KG1 (cell line): ENCODE measurements at places on chromosomes 12 and 14.

- DNase-seq = no peak
These were observed 53.4 kb upstream of the BDKRB2 start for GRCh38 chr14:96151242-96151641.

- no peak for DNase-seq
These were observed 43.9 kb upstream of the RASSF8 start for GRCh38 chr12:25914551-25914950.

DNA sequence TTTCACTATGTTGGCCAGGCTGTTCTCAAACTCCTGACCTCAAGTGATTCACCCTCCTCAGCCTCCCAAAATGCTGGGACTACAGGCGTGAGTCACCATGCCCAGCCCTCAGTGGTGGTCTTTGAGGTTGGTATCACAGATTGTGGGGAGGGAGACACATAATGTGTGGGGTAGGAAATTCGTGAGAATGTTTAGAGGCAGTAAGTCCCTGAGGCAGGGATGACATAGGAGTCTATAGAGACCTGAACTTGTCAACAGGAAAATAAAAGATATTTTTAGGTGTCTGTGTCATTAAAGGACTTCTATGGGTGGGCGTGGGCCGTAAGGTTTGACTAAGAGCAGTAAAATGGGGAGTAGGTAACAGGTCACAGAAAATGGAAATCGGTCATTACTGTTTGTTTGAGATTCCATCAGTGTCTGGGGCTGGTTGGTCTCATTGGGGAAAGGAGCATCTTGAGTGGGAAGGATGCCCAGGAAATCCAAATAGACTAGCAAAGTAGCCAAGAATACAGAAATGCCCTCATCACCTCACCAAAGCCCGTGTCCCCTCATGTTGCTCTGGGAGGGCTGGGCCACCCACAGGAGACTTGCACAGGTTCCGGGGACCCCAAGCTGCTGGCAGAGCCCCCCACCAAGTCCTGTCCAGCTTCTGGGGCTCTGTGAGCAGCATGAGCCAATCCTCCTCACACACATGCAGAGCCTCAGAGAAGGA is 63.6 kb upstream of the BCL2L14 start:
- DNase-seq = no peak

GRCh38 chr12:32897281-32897610 is 669 bp upstream of the PKP2 start:
- no peak for DNase-seq

- DNase-seq = peak; percentile 42
These were observed 35.1 kb upstream of the ACTN1 start for GRCh38 chr14:69013943-69014782.

- no peak for DNase-seq
These were observed 7.9 kb upstream of the FBRSL1 start for GRCh38 chr12:132481771-132482745.

DNA sequence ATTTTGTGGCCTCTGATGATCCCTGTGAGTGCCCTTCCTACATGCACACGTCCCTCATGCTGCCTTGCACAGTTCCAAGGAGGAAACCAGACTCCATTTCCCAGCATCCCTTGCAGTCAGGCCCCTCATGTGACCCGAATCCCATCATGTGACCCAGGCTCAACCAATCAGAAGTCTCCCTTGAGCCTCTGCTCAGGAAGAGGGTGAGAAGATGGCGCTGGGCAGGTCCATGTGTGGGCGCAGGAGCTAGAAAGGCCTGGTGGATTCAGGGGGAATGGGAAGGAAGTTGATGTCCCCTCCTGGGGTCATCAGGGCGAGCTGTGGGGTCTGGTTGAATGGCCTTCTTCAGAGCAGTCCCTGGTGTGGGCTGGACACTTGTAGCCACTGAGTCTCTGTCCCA is 240.5 kb downstream of the ADGRD1 start:
- no peak for DNase-seq

DNA sequence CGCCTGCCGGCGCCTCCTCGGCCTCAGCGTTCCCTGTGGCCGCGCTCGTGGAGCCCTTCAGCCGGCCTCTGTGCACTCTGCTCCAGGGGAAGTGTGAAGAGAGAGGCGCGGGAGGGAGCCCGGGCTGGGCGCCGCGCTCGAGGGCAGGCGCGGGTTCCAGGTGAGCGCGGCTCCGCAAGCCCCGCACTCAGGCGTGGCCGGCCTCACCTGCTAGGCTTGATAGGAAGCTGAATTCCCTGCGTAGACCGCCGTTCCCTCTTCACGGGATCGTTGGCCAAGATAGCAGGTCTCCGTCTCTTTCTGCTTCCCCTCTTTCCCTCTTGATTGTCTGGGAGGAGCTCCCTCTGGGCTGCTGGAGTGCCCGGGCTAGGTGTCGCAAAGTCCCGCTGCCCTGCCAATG is 89.7 kb downstream of the ASCL4 start:
- no peak for DNase-seq

DNA sequence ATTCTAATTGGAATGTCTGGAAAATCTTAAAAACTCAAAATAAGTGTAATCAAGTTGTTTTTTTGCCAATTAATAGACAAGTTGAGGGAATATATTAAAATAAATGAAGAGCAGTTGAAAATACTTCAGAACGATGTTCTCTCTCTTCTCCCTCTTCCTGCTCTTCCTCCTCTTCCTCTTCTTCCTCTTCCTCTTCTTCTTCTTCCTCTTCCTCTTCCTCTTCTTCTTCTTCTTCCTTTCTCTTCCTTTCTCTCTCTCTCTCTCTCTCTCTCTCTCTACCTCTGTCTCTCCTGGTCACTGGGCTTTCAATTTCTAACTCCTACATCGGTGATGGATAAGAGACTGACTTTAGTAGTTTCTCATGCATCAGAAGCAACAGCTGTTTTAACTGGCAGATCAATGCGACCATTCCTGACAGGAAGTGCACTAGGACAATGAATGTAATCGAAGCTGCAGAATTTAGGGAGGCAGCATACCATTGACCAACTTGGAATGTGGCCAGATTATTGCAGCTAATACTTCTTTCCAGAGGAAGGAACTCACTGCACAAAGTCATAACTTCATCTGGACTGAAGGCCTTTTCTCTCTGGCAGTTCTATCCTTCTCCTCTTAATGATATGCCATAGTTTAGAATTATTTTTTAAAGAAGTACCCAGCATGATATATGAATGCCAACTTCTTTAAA is 13.8 kb upstream of the TMTC2 start:
- no peak for DNase-seq

DNA sequence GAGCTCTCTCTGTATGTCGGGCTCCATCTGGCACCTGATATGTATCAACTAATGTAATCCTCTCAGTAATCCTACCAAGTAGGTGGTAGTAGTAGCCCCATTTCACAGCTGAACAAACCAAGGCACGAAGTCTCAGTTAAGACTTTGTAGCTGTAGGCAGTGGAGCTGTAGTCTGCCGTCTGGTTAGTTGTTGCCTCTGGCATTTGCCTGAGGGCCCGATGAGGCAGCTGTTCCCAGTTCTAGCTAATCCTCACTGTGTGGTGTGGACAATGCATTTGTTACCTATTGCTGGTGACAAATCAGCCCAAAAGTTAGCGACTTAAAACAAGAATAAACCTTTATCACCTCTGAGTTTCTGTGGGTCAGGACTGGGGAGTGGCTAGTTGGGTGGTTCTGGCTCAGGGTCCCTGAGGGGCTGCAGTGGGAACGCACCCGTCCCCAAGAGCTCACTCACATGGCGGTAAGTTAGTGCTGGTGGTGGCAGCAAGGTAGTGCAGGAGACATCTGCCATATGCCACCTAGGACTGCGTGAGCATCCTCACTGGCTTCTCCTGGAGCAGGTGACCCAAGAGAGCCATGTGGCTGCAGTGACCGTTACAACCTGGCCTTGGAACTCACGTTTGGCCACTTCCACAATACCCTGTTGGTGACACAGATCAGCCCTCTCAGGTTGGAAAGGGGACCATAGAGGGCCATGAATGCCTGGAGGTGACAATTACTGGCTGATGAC is 5.6 kb downstream of the AACS start:
- no peak for DNase-seq

DNA sequence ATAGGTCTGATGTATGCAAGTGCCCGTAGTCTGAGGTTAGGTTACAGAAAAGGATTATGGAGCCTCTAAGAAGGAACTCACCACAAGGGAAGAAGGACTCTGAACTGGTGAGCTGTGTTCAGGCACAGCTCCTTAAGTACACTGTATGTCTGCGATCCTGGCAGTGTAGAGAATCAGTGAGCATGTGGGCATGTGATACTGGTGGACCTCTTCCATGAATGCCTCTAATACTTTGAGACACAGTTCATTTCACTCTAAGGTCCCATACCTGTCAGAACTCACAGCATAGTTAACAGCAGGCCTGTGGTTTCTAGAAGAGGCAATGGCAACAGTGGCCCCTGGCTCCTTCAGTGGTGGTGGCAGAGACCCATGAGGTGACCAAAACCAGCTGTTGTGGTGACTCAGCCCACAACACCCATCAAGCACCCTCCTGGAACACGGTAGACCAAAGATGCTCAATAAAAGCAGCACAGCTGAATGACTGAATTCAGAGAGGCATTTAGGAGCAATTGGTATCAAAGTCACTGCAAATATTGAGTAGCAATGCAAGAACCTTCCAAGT is 6.9 kb upstream of the OR6J1 start:
- no peak for DNase-seq

DNA sequence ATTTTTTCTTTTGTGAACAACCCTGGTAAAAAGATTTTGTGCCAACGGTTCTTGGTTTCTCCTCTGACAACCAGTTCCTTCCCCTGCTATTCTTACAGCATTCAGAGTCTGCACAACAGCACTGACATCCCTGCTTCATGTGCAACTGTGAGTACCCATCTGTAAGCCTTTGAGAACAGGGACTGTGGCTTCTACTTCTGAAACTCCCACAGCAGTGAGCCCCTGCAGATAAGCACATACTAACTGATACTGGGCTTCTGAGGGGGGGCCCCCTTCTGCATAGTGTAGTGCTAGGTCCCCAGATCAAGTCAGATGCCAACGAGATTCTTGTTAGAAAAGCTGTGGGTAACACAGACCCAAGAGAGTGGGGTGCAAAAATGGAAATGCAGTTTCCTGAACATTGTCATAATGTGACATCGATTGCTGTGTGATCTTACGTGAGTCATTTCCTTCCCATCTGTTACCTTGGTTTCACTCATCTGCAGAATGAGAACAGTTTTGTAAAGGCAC is 11.1 kb upstream of the NINJ2 start:
- peak; percentile 27 for DNase-seq

DNA sequence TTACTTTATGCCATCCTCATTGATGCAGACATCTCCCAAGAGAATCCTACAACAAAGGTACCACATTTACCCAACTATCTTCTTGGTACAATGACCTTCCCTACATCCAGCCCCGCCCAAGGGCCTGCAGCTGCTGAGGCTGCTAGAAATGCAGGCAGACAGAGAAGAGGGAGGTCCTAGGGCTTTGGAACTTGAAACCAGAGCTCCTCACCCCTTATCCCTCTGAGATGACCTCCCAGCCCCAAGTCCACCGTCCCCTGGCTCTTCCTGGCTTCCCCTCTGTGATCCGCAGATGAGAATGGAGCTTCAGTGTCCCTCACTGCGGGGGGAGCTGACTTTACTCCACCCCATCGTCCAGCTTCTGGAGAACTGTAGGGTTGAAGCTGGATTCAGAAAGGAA is 1.6 kb upstream of the TNFRSF1A start:
- DNase-seq = no peak

- no peak for DNase-seq
These were observed 6.2 kb upstream of the SLC7A7 start for GRCh38 chr14:22821193-22822015.

DNA sequence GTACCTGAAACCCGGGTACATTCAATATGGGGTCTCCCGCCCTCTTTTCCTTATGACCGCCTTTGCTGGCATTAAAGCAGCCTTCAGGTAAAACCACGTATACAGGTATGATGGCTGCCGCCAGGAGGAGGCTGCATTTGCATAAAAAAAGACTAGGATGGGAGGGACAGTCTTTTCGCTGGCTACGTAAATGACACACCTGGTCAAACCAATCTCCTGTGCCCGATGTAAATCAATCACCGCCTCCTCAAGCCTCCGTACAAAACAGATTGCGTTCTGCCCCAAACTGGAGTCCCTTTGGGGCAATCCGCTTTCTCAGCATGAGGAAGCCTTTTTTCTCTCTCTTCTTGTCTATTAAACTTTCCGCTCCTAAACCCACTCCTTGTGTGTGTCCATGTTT is 8.1 kb upstream of the ALDH1L2 start:
- DNase-seq = no peak

DNA sequence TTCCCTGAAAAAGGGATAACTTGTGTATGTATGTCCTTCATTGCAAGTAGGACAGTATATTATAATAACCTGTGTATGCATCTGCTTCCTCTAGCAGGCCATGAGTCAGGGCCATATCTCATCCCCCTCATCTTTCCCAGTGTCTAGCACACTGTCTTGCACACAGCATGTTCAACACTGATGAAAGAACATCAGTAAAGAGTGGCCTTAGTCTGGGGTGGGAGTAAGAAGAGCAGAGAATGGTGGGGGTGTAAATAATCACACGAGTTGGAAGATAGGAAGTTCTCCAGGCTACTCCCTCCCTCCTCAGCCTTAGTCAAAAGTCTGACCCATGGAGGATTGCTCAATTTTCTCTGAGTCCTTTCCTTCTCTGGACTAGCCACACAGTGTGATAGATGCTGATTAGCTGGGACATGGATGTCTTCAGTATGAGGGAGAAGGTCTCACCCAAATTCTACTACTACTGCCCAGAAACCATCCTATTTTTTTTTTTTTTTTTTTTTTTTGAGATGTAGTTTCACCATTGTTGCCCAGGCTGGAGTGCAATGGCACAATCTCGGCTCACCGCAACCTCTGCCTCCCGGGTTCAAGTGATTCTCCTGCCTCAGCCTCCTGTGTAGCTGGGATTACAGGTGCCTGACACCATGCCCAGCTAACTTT is 14.6 kb upstream of the SP1 start:
- no peak for DNase-seq

DNA sequence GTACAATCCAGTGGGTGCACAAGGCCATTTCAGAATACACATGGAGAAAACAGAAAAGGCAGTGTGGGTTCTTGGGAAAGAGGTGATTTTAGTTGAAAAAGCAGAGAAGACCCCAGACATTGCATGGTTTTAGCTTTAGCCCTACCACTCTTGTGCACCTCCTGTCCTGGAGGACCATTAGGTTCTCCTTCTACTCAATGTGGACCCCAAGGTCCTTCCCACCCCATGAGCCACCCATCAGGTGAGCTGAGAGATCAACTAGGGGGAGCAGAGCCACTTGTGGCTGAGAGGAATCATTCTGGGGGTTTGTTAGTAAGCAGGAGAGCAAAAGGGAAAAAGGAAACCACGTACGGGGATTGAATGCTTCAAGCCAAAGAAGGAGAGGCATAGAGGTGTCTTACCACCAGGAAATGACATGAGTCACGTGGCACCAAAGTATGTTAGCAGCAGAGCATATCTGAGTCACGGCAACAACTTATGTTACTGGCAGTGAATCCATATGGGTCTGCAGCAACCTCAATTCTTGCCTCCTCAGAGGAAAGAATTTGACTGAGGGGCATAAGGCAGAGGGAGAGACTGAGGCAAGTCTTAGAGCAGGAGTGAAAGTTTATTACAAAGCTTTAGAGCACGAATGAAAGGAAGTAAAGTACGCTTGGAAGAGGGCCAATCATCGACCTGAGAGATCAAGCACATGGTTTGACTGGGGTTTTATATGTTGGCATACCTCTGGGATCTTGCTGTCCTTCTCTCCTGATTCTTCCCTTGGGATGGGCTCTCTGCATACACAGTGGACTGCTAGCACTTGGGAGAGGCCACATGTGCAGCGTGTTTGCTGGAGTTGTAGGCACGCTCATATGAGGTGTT is 73.9 kb downstream of the HSD17B6 start:
- DNase-seq = no peak
